ENCODE measurements at places on chromosomes 6 and 20.

DNA sequence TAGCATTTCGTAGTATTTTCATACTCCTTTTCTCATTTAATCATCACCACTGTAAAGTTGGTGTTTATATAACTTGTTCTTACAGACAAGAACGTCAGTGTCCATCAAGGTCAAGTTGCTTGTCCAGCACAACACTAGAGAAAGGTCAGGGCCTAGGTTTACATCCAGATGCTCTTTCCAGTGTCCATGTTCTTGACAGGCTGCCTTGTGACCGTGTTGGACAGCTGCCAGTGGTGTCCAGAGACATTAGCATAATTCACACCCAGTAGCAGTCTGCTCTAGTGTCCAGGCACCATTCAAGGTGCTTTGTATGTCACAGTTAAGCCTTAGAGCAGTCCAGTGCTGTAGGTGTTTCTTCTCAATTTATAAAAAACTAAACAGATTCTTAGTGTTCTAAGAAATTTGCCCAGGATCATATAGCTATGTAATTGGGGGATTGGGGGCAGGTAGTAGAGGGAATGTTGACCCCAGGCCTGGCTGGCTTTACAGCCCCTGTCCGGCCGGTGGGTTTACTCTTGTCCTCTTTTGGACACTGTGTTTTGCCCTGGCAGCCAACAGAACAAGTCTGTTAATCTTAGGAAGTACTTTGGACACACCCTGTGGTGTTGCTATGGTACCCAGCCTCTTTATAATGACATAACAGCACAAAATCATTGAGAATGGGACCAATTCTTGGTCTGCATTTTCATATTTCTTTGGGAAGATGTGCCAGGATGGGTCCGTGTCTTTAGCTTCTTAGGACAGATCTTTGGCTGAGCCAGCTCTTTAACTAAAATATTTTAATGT is 8.0 kb downstream of the STK35 start:
- DNase-seq = no peak

- DNase-seq = no peak
These were observed 144.8 kb downstream of the GJA10 start for GRCh38 chr6:90038961-90039653.

DNA sequence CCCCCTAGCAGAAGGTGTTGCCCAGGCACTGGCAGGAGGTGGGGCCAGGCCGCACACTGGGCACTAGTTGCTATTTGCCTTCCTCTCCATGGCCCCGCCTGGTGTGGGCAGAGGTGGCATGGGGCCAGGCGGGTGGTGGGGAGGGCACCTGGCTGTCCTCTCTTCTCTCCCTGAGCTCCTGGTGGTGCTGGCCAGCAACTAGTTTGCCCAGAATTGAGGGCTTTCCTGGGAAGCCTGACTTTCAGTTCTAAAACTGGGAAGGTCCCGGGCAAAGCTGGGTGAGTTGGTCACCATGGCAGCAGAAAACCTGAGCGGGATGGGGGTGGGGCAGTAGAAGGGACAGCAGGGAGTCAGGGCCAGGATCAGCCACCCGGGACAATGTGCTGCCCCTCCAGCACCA is 48.2 kb downstream of the RBM38 start:
- no peak for DNase-seq

- DNase-seq = no peak
These were observed 179.3 kb downstream of the EYA2 start for GRCh38 chr20:47073766-47074475.

DNA sequence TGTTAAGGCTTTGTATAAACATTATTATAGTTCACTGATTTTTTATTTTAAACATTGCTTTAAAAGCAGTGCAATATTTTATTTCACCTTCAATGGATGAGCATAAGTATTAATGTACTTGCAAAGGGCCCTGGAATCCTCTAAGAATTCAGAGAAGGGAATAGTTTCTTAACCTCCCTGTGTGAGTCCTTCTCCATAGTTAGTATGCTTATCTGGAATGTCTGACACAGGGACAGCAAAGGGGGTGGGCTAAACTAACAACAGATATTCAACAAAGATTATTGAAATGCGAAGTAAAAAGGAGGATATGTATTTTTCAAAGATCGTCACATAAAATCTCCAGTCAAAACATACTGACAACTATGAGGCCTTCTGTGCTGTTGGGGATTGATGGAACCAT is 300.4 kb downstream of the CENPW start:
- DNase-seq = no peak

GRCh38 chr6:151309619-151310018 is 69.9 kb downstream of the AKAP12 start:
- no peak for DNase-seq

- no peak for DNase-seq
These were observed 84.5 kb downstream of the GJA10 start for GRCh38 chr6:89978749-89979145.

GRCh38 chr6:83193747-83194566 is 800 bp downstream of the RWDD2A start:
- no peak for DNase-seq

GRCh38 chr20:50335105-50335504 is 144.5 kb downstream of the CEBPB start:
- DNase-seq = no peak

DNA sequence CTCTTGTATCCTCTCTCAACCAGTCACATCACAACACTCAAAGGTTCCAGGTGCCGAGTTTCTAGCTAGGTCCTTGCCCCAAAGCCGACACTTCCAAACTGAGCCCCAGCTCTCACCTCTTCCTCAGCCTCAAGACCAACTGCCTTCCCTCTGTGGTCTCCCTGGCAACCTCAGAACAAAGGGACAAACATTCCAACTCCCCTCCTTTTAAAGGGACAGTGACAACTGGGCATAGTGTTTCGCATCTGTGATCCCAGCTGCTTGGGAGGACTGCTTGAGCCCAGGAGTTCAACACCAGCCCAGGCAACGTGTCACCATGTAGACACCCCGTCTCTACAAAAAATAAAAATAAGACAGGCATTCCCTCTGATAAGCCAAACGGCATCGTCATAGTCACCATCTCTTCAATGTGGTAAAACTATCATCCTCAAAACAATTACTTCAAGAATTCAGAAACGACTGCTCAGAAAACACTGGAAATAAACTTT is 11.3 kb downstream of the DIDO1 start:
- DNase-seq = no peak

DNA sequence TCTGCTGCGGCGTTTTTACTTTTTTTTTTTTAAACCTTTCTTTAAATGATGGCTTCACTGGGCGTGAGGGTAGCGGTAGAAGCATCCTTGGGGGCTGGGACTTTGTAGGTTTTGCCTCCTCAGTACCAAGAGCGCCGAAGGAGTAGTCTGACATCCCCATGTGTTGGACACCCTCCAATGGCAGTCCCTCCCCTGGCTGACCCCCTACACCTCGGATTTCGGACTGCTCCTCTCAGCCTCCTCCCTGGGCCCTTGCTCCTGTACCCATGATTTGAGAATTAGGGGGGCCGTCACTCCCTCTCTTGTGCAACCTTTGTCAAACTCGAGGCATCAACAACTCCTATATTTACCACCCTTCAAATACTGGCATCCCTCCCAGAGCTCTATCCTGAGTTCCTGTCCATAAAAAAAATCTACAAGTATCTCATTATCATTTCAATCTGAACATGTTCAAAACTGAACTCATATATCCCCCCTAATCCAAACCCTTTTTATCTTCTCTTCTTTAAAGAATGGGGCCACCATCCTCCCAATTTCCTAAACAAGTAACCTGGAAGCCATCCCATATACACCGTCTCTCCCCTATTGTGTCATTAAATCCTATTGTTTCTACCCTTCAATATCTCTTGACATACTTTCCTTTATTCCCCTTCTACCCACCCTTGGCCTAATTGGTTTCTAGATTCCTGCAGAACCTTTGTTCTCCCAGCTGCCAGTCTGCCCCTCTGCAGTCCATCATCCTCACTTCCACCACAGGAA is 1.2 kb upstream of the ARFGEF3 start:
- no peak for DNase-seq

GRCh38 chr20:6492271-6493055 is 275.0 kb upstream of the BMP2 start:
- no peak for DNase-seq

GRCh38 chr20:1646975-1647431 is 10.6 kb downstream of the SIRPG start:
- no peak for DNase-seq

GRCh38 chr20:24643731-24644626 is 174.6 kb downstream of the SYNDIG1 start:
- no peak for DNase-seq

DNA sequence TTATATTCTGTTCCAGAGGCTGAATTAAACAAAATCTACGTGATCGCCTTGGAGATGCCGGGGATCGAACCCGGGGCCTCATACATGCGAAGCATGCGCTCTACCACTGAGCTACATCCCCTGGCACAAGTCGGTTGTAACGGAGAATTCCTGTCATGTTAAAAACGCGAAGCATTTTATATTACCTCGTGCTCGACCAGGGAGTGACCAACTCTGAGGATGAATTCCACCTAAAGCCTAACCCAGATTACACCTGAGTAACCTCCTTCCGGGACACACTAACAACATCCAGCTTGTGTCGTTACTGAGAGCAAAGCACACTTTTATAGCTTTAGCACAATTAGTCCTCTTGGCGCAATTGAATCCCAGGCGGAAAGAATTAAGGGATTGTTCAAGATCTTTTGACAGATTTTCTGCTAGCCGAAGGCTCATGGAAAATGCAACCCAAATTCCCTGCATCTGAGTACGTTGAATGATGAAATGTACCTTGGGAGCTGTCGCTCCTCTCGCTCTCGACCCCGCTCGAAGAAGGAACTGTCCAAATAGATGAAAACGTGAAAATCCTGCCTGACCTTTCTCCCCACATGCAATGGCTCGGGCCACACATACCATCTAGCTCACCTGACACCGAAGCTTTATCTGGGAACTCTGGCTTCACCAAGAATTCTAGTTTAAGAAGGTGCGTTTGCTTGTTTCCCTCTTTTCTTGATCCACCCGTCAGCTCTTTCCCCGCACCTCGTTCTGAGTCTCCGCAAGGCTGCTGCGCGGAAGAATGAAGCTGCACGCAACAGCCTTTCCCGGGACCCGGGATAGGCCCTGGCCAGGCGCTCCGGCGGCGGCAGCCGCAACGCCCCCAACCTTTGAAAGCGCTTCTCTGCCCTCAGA is 148.3 kb downstream of the GPX5 start:
- peak; percentile 37 for DNase-seq

DNA sequence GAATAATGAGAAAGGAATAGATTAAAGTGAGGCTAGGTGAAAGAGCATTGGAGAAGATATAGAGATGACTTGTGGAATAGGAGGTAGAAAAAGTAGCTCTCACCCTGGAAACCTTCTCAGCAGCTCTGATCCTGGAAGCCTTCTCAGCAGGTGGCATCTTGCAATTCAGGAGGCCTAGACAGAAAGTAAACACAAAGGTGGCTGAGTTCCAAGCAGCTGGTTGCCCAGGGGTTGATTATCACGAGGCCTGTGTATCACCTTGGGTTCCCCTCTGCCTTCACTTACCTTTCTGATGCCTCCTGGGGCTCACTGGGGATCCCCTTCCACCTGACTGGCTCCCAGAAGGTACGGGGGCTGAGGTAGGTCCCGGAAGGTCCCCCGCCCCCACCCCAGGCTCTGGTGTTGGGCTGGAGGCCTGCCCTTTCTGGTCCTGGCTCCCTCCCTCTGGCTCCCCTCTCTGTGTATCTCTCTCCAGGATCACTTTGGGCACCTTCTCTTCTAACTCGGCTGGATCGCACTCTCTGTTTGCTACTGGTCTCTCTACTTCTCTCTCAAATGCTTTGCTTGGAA is 9.7 kb downstream of the MDC1 start:
- DNase-seq = no peak

DNA sequence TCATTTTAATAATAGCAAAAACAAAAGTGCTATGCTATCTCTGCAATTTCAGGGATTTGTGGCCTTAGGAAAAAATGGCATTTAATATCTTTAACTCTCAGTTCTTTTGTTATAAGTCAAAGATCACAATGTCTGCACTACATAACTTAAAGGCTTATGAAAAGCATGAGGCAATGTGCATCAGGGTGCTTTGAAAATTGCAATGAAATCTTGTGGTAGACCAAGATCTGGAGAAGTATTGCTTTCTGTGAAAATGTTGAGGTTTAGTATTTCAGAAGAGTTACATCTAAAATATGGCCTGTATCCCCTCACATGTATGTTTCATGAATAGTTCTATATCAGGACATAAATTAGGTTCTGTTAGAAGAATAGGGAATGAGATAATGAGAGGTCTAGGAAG is 200.6 kb downstream of the MEI4 start:
- DNase-seq = no peak

DNA sequence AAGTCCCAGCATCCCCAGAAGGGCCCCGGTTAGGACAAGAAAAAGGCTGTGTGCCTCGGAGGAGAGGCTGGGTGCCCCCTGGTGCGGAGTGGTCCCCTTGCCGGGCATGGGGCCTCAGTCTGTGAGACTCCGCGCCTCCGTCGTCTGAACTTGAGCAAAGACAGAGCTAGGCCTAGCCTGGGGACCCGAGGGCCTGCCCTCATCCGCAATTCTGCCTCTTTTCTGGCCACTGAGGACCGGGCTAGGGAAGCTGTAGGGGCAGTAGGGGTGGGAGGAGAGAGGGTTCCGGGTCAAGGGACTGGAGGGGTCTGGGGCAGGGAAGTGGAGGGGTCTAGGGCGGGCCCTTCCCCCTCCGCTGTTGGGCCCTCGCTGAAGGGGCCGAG is 550 bp upstream of the HSPA12B start:
- DNase-seq = no peak

- peak; percentile 15 for DNase-seq
These were observed 75.1 kb upstream of the SYNJ2 start for GRCh38 chr6:157906537-157907061.

DNA sequence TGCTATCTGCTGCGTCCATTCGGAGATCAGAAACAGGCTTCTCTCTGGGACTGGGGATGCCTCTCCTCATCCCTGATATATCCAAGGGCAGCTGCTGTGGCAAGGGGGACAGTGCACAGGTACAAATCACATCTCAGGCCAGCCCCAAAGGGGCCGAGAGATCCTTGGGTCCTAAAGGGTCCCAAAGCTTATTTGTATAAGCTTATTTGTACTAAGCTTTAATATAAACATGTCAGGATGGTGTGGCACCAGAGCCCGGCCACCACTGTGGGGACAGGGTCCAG is 45.3 kb downstream of the FGD2 start:
- no peak for DNase-seq

- no peak for DNase-seq
These were observed 838.4 kb downstream of the TFAP2A start for GRCh38 chr6:9576521-9576920.
